Activated CD4-positive, CD25-positive, alpha-beta regulatory T cell treated with anti-CD3 and anti-CD28 coated beads, Interleukin-2, amount 50 U/mL, for 16 hours (primary cell): ENCODE measurements at places on chromosomes 7 and 10.

DNA sequence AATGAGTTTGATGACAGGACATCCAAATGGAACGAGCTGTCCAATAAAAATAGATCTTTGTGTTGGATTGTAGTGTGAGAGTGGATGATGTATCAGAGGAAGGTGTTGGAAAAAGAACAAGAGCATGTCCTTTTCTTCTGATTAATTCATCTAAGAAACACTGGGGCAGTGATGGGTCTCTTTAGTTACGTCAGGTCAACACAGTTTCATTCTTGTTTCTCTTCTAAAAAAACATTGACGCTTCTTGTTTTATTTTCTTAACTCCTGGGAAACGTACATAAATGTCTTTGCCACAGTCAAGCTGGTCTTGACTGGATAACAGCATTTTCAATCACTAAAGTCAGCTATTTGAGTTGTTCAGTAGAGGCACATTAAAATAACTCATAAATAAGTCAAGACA is 67.0 kb downstream of the PPP1R9A start:
- DNase-seq: no peak

- no peak for DNase-seq
These were observed 261.2 kb downstream of the SKIDA1 start for GRCh38 chr10:21264271-21264670.

DNA sequence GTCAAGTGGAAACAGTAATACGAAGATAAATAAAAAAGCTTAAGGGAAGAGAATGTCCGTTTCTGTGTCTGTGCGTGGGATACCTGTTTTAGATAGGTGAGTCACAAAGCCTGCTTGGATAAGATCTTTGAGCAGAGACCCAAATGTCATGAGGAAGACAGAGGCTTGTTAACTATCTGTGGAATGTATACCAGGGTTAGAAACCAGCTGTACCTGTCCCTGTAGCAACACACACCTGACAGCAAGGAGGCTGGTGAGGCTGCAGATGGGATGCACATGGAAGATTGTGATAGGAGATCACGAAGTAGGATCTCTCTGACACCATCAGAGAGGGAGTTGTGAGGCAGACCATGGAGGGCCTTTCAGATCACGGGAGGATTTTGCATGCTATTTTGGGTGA is 105.3 kb downstream of the ARHGAP21 start:
- no peak for DNase-seq

GRCh38 chr7:126426652-126427051 is 826.1 kb downstream of the GRM8 start:
- no peak for DNase-seq

DNA sequence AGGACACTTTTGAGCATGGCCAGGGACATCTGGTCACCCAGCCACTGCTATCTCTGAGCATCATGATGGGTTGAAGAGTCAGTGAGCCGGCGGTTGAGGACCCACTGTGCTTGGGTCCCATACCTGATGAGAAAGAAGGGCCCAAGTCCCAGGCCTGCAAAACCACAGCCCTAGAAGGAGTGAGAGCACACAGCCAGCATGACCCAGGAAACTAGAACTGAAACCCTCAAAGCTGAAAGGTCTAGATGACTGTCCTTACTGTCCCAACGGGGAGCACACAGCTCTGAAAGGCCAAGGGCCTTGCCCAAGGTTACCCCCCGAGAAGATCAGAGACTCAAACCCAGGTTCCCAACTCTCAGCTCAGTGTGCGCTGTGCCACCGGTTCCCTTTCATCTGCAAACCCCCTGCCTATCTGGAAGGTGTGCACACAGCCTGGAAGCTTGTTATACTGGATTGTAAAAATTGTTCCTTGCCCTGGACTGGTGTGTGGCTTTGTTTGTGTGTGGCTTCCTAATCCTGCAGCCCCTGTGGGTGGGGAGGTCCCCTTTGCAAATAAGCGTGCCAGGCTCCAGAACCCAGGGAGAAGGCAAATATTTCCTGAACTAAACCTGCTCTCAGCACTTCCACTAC is 22.6 kb upstream of the PSAP start:
- DNase-seq: no peak

DNA sequence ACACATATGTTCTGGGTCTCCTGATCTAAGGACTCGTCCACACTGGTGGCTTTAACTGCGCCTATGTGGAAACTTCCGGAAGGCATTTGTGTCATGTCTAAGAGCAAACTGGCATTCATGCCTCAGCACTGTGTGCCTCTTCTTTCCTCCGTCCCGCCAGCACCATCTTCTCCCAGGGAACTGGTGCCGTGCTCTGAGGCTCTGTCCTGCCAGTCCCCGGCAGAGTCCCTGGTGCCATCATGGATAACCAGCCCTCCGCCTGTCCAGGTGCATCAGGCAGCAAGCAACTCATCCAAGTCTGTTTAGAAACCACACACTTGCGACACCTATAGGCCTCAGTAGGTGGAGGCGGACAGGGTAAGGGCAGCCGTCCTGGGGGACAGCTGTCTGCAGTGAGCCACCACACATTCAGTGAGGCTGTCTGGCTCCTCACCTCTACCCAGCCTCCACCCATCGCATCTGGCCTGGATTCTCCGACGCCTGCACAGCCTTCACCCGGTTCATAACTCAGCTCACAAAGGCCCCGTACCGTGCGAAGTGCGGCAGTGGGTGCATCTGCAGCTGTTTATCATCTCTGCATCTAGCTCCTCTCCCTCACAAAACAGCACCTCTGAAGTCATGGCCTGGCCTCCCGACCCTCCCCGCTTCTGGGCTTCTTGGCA is 162.7 kb downstream of the DIP2C start:
- DNase-seq: no peak

DNA sequence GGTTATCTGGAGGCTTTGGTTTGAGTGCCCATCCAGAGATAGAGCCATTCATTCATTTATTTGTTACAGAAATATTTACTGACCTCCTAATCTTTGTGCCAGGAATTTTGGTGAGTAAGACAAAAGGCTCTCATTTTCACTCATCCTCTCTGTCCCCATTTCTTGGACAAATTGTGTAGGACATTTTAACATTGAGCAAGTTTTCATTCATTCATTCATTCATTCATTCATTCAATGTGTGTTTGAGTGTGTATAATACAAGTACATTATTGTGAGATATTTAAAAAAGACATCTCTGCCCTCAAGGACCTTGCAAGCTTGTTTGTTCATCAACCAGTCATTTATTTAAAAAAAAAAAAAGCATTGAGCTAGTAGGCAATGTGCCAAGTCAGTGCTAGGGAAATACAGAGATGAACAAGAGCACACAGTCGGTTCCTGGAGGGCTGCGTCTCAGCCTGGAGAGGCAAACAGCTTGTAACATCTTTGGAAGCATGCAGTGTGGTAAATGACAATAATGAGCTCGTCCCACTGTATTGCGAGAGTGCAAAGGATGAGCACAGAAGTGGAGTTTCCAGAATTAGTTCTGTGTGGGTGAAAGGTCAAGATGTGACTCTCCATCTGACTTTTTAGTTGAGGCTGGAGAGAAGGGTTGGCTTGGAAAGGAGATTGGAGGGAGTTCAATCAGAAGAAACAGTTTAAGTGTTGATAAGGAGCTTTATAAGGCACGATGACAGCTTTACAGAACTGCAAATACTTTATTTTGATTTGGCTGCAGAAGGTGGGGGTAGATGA is 50.5 kb upstream of the HBP1 start:
- DNase-seq: no peak

DNA sequence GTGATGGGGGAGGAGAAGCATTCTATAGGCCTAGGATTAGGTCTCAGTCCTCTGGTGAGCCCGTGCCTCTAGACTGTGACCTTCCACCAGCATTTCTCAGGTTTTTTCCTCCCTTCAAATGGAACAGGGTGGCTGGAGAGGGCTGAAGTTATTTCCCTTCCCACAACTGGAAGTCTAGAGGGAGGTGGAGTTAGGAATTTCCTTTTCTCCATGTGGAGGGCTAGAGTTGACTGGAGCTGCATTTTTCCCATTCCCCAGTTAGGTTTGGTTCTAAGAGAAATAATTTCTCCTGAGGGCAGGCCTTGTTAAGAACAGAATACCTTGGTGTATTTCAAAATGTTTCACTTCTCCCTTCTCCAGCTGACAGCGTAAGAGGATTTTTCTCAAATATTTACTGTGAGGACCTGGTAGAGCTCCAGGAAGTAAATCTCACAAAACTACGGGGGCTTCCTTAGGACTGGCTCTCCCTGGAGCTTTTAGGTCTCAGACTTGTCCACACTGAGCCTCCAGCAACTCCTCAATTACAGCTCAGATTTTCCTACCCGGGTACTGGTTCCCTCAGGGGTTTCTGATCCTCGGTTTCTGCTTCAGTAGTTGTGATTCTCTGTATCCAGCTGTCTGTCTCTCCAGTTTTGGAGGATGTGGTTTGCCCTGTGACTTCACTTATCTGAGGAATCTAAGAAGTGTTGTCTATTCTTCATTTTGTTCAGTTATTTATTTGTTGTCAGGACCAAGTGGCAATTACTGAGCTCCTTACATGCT is 6.0 kb upstream of the REEP3 start:
- DNase-seq: no peak

GRCh38 chr7:117319181-117319580 is 3.7 kb downstream of the WNT2 start:
- no peak for DNase-seq

DNA sequence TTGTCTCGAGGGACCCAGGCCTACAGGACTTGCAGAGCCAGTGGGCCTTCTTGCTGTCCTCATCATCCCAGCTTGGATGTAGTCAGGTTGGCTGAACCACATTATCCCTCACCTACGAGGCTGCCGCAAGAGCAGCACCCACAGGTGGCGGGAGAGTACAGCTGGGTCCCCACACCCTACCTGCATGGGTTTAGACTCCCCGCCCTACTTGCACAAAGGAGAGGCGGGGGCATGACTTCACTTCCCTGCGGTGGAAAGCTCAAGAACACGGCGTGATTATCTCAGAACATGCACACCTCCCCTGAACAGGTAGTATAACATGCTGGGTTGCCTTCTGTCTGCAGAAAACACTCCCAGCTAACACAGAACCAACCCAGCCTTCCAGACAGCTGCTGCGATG is 57.5 kb downstream of the CTBP2 start:
- DNase-seq: no peak

- DNase-seq: no peak
These were observed 14.4 kb upstream of the GPR15LG start for GRCh38 chr10:84159076-84159685.

DNA sequence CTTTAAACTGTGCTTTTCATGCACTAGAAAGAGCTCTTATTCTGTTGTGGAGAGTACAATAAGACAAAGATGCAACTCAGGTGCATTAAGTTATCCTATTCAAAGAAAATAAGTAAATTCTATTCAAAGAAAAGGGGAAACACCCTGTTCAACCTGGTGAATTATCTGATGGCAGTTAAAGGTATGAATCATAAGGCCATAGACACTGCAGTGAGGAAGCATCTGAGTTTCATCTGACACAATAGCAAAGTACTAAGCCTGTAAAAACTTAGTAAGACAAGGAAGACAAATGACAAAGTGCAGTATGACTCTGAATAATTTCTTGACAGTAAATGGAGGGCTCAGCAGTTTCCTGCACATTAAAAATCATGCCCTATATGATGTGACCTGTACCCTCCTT is 91.0 kb upstream of the LRRTM3 start:
- DNase-seq: no peak

DNA sequence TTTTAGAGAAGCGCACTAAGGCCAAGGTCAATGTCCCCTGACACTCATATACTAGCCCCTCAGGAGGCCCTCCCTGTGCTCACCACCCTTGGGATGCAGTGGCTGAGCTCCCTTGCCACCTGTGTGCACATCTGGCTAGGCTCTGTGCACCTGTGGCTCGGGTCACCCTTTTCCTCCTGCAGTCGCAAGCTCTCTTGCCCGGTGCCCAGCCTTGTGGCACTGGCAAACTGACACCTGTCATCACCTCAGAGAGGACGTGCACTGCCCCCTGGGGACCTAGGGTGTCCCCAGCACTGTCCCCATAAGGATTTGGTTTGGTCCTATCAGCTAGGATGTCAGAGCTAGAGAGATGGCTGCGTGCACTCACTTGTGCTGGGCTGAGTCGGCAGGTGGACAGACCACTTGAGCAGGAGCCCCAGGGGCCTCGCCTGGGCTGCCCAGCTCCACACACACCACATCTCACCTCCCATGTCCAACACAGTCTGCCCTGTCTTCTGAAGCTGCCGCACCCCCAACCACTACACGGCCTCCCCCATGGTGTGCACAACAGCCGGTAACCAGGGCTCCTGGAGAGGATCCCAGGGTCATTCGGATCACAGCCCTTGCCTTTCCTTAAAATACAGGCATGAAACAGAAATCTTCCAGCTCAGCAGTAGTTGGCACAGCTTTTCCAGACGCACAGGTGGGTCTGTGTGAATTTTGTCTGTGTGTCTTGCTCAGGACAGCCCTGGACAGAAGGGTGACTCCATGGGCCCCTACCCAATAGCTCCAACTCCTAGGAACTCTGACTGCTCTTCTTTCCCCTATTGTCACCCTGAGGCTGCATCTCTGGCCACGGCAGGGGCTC is 111.0 kb downstream of the GRID1 start:
- DNase-seq: no peak

GRCh38 chr7:16114633-16115032 is 306.7 kb downstream of the CRPPA start:
- no peak for DNase-seq

GRCh38 chr7:1851721-1852516 is 181.8 kb downstream of the ELFN1 start:
- DNase-seq: no peak
